ENCODE measurements at places on chromosomes 2 and 18.

GRCh38 chr2:200743042-200743676, 68.6 kb upstream of the BZW1 start:
- no peak for DNase-seq

DNA sequence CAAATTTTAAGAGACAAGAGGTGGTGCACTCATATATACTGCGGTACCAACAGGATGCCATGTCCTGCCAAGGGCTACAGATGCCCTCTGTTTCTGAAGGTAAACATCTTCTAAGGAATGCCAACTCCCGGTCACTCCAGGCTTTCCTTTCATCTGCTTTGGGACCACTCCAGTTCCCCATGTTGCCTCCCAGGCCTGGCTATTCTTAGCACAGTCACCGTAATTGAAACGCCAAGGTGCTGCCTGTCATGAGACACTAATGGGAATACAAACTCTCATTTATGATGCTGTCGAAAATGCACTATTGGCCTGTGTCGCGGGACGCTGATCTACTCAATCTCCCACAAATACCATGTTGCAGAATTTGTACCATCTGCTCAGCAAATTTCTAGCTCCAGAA, 79.6 kb downstream of the KLF7 start:
- DNase-seq, result no peak

GRCh38 chr2:45274250-45274926, 265.1 kb upstream of the SIX2 start:
- DNase-seq, result no peak

DNA sequence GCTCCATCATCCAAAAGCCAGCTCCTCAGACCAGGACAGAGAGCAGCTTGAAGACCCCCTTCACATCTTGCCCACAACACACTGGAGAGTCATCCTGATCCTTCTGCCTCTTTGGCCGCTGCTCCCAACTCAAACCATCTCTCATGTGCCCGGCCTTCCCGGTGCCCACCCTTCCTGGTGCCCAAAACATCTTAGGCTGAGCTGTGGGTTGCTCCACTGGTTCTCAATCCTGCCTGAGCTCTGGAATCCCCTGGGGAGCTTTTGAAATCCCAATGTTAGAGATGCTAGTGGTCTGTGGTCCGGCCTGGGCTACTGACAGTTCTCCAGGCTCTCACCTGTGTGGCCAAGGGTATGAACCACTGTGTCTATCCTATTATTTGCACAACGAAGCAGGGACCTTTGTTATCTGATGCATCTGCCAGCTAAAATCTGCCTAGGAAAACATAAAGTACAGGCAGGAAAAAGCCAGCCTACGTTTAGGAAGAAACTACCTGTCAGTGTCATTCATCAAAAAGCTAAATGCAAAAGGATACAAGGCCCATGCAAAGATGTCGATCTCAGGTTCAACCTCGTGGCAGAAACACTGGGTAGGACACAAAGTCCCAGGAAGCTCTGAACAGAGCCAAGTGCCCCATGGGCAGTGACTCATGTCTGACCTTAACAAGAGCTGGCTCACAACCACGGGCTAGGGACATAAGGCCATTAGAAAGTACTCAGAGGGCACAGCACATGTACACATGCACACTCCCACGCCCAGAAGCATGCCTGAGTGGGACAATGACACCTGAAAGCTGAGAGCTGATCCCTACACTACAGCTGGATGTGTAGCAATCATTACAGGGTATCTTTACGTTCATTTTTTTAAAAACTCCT, 30.8 kb downstream of the TBC1D8 start:
- DNase-seq, result peak; percentile 91

DNA sequence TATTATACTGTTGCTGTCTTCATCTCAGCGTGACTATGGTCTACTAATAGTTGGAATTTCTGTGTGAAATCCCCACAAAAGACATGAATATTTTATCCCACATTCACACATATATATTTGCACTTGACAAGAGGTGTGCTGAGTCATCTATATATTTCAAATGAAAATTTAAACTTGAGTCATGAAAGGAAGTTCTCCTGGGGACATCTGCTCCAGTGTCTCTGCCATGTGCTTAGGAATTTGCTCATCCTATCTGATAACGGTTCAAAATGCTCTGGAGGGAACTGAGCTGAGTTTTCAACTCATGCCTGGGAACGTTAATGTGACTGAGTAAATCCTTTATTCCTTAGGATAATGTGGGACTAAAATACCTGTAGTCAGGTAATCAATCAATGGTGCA, 326.2 kb upstream of the MEX3C start:
- DNase-seq, result no peak

GRCh38 chr18:5064841-5065370, 132.2 kb downstream of the AKAIN1 start:
- DNase-seq, result no peak

DNA sequence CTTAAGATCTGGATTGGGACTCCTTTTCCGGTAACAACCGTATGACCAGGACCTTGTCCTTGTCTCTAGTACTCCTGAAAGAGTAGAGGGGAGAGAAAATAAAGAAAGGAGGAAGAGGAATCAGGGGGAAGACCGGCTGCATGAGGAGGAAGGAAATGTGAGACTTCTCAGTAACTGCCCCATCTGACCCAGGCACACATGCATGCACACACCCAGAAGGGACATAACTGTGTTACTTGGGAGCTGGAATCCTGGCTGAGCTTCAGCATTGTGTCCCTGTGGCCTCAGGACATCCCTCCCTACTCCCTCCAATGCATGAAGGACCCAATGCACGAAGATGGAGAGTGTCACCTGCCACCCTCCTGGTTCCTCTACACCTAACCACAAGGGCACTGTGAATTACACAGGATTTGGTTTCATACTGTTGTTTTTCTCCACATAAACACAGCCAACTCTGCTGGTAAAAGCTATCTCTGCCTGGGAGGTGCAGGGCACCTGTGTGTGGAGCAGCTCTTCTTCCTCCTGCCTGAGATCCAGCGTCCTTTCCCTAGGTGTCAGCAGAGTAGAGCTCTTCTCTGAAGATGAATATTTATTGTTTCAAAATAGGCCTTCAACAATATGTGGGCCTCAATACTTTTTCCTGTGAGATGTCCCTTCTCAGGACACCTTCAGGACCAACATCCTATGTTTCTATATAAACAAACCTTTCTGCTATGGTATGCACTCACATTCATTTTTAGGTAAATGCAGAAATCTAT, 574.1 kb upstream of the ID2 start:
- no peak for DNase-seq

- DNase-seq, result no peak
Observed at GRCh38 chr18:60146220-60146960, 226.2 kb downstream of the MC4R start.

GRCh38 chr2:28423856-28424605, 31.4 kb downstream of the FOSL2 start:
- no peak for DNase-seq

- no peak for DNase-seq
Observed at GRCh38 chr2:162317058-162317742, 1.3 kb downstream of the IFIH1 start.

DNA sequence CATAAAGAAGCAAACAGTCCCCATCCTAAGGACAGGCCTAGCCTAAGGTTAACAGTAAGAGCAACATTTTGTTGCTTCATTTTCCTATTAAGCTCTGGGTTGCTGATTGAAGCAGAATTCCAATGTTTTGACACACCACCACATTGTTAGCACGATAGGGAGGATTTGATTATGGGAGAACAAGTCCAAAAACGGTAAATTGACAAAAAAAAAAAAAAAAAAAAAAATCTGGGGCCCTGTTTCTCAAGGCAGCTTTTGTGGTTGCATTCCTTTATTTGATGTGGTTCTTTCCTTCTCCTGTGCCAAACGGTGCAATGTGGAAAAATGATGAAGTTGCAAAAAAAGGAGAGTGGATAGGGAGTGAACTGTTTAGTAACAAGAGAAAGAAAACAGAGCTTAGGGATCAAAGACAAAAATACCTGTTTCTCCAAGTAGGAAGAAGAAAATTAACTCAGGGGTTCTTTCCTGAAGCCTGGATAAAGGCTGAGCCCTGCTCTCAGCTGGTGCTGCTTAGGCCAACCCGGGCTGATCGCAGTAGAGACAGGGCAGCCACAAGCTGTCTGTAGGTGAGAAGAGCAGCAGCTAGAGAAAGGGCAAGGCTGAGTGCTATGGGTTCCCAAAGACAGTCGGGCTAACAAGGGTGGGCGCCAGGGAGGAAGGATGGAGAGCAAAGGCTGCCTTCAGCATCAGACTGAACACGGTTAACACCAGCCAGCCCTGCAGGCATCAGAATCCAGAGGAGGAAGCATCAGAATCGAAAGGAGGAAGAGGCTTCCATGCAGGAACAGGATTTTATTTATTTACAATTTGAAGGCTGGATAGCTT, 167.8 kb upstream of the FOSL2 start:
- DNase-seq, result no peak

- DNase-seq, result no peak
Observed at GRCh38 chr18:8889489-8889888, 184.1 kb downstream of the MTCL1 start.

DNA sequence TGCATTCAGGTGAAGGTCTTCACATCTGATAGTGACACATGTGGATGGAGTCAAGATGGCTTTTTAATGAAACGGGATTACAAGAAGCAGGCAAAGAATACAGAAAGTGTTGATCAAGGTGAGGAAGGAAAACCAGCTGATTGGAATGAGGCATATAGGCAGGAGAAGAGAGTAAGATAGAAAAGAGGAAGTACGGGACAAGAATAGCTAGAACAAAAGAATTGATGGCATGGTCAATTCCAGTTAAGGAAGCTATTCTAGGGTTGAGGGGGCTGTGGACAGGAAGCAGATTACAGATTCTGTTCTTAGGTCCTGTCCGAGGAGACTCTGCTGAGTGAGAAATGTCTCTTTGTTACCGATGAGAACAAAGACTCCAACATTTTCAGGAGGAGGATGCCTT, 13.2 kb upstream of the NCK2 start:
- no peak for DNase-seq

DNA sequence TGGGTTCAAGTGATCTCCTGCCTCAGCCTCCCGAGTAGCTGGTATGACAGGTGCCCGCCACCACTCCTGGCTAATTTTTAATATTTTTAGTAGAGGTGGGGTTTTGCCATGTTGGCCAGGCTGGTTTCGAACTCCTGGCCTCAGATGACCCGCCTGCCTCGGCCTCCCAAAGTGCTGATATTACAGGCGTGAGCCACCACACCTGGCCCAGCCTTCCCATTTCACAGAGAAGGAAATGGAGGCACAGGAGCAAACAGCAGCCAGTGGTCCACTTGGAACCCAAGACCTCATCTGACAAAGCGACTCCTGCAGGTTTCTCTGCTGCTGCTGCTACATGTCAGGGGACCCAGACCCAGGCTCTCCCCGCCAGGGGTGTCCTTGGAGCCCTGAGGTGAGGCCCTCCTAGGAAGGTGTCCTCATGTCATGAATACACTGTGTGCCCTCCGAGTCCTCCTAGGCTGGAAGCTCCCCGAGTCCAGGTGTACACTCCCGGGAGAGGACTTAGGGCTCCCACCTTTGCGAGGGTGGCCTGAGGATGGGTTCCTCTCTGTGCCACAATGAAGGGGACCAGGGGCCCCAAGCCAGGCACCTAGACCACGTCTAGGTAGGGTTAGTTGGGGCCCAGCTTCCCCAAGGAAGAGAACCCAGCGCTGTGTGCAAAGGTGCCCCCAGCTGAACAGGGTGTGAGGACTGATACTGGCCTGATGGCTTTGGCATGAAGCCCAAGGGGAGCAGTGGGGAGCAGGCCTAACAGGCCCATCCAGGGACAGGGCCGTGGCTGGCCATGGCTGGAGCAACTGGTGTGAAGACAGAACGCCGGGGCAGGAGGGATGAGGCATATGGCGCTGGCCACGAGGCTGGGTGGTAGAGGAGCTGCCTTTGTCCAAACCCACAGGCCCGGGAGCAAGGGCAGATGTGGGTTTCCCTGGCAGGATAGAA, 56.1 kb downstream of the HS6ST1 start:
- peak; percentile 56 for DNase-seq

- DNase-seq, result no peak
Observed at GRCh38 chr18:6333981-6334380, 80.7 kb downstream of the L3MBTL4 start.

GRCh38 chr2:236970656-236971010, 115.1 kb upstream of the COPS8 start:
- peak; percentile 46 for DNase-seq

DNA sequence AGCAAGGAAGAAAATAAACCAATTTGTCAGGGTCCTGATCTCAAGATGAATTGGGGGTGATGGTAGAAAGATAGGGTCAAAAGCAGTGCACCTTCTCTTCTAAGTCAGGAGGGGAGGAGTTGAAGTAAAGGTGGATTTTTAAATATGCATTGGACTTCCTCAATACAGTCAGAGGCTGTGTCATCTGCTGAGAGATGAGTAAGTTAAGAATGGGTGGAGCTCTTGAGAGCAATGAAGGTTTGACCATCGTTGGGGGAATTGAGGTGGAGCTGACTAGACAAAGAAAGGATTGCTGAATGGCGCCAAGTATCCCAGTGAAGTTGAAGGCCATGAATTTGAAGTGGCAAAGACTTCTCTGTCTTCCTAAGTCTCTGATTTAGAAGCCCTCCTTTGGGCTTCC, 18.4 kb upstream of the CPO start:
- no peak for DNase-seq

DNA sequence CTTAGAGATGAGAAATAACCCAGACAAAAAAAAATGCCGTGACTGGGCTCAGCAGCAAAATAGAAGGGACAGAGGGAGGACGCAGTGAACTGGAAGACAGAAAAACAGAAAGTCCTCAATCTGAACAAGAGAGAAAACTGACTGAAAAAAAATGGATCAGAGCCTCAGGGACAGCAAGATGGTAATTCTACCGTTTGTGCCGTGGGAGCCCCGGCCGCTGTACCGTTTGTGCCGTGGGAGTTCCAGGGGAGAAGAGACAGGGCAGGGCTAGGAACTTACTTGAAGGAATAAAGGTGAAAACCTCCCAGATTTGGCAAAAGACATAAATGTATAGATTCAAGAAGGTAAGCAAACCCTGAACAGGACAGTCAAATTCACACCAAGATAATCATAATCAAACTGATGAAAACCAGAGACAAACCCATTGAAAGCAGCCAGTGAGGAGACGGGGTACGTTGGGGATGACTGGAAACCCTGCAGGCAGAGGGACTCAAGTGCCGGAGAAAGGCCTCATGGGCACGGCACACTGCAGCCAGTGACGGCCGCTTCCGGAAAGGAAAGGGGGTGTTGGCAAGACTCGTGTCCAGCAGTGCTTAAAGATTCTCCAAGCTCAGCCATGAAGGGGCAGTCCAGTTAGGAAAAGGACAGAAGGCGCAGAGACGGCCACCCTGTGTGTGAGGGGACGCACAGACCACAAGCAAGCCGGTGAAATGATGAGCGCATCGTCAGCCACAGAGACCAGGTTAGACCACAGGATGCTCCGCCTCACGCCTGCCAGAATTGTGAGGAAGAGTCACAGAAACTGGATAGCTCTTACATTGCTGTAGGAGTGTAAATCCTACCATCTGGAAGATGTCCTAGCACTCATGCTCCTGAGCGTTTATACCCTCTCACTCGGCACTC, 40.0 kb upstream of the NFATC1 start:
- DNase-seq, result no peak
